ENCODE measurements at places on chromosomes 2 and 18.

- DNase-seq: no peak
Observed at GRCh38 chr2:180848393-180848792, 132.0 kb upstream of the UBE2E3 start.

GRCh38 chr2:53259395-53260009 lies 508.1 kb upstream of the CHAC2 start:
- DNase-seq: no peak

GRCh38 chr2:165803123-165803760 lies 9.2 kb upstream of the GALNT3 start:
- DNase-seq: no peak

GRCh38 chr2:113072584-113072983 lies 4.8 kb downstream of the IL1F10 start:
- DNase-seq: no peak

- DNase-seq: no peak
Observed at GRCh38 chr2:45595721-45596435, 15.2 kb downstream of the SRBD1 start.

GRCh38 chr2:57146951-57147350 lies 899.7 kb upstream of the VRK2 start:
- DNase-seq: no peak

GRCh38 chr2:217972490-217972889 lies 30.3 kb downstream of the TNS1 start:
- DNase-seq: no peak

DNA sequence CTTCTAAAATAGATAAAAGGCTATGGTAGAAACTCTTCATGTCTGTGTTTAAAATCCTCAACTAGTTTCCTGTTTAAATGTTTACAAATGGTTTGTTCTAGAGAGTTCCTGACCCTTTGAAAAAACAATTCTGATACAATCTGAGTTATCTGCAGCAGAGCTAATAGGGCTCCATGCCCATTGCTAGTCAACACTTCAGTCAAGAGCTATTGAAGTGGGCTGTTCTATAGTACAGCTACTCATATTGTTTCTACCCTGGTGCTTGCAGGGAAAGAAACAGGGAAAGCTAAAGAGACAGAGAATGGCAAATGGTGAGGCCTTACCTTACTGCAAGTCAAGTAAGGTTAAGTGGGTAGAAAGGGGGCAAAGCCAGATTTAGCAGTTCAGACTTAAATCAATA lies 112.3 kb upstream of the CAVIN2 start:
- DNase-seq: no peak

Measured in T47D (cell line).